CD8-positive, alpha-beta memory T cell (primary cell): ENCODE measurements at places on chromosomes 3 and 15. TPM values are rescaled to one million over a fixed set of nuclear protein-coding genes. Genes with fewer than 3 reads are reported as not detected.

DNA sequence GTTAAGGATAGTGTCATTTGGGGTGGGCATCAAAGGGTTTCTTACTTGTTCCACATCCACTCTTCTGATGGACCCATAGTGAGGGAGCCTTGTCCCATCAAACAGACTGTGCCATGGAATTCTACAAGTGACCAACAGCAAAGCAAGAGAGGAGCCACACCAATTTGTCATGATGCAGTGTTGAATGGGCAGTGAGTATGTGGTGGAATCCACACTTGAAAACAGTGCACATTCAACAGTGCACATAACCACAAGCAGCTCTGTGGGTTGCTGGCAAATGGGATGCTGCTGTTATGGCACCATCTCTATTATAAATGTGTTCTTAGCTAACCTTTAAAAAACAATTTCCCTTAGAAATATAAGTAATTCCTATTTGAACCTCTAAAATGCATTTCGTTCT, 52.5 kb upstream of the CPNE4 start:
- no peak for DNase-seq

GRCh38 chr15:59011262-59011952, 23.9 kb downstream of the RNF111 start:
- no peak for DNase-seq

DNA sequence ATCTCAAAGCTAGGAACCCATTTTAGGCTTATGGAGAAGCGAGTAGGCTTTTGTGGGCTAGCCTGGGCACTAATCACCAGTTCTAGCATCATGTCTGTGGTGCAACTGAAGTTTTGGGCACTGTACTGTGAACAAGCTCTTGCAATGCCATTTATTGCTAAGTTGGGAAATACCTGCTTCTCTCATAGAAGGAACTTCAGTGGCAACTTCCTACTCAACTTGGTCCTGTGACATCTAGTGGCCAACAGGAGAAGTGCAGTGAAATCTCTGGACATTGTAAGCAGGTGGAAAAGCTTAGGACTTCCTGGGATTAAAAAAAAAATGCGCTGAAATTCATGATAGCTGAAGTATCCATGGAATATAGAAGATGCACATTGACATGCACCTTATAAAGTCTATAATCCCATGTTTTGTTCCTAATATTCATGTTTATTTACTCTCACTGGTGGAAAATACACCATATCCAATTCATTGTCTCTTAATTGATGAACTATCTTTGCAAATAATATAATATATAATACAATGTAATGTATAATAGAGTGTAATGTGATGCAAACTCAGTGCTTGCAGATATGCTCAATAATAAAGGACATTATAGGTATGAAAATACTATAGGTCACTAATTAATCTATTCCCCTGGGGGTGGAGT, 6.5 kb upstream of the ALDH1A3 start:
- peak; percentile 5 for DNase-seq

GRCh38 chr15:88864861-88865497, 30.4 kb downstream of the HAPLN3 start:
- DNase-seq = no peak

DNA sequence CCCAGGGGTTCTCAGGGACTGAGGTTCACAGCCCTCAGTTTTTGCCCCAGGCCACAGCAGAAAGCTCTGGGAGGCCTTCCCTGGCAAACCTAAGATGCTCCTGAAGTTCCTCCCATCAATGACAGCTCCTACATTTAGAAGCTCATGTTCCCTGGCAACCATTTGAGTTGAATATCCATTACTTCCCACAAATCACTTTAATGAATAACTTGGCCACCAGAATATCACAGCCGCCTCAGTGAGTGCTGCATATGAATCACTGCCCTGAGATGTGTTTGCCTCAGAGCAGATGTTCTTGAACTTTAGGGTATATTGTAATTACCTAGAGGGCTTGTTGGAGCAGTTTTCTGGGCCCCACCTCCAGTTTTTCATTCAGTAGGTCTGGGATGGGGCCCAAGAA, 27.4 kb downstream of the SLCO2A1 start:
- DNase-seq = no peak

GRCh38 chr15:31215490-31216214, 111.0 kb upstream of the KLF13 start:
- DNase-seq = peak; percentile 83

GRCh38 chr3:61158216-61158615, 93.0 kb downstream of the FHIT start:
- no peak for DNase-seq

DNA sequence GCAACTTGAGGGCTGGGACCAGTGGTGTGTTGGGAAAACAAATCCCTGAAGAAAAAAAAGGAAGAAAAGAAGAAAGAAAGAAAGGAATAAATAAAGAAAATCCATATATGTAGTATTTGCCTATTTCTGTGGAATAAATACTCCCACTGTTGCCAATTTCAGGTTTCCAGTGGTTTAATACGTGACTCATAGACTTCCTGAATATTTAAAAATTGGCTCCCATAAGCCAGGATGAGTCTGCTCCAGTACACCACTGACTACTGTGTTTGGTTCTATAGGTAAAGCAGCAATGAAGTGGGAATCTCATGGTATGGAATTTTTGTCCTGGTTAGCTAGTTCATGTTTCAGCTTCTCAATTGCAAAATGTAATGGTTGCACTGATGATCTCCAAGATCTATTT, 31.6 kb downstream of the PYDC2 start:
- no peak for DNase-seq

DNA sequence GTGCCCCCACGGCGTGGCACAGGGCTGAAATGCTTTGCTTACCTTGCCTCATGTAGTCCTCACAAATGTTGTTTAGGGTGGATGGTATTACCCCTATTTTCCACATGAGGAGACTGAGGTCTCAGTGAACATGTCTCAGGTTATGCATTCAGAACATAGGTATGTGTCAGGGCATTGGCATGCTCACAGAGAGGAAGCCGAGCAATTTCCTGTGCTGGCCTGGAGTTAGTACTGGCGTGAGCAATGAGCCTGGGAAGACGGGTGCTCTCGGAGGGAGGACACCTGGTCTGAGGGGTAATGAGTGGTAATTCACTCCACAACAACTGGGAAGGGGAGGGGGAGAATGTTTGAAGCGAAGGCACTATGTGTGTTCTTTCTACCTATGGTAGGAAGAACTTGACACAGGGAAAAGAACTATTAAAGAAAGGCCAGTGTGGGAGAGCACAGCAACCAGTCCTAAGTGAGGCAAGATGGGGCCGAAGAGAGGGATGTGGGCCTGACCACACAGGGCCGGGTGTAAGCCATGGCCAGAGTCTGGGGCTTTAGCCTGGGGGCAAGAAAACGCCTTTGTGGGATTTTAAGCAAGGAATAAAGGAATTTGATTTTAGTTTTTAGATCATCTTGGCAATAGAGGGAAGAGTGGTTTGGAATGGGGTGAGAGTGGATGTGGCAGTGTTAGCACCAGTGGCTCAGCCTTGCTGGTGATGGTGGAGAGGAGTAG, 4.9 kb upstream of the FAM131A start:
- no peak for DNase-seq

DNA sequence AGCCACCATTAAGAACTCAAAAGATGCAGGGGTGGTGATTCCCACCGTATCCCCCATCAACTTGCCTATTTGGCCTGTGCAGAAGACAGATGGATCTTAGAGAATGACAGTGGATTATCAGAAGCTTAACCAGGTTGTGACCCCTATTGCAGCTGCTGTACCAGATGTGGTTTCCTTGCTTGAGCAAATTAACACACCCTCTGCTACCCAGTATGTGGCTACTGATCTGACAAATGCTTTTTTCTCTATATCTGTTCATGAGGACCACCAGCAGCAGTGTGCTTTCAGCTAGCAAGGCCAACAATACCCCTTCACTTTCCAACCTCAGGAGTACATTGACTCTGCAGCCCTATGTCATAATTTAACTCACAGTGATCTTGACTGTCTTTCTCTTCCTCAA, 8.6 kb upstream of the MCF2L2 start:
- DNase-seq = no peak

- DNase-seq = no peak
These were observed at the start of gene CYP8B1 for GRCh38 chr3:42875325-42876151. CYP8B1 (minus strand) TSS chr3:42875879; CDS start chr3:42875816, 63 bp downstream.

- no peak for DNase-seq
These were observed 107.9 kb upstream of the SATB1 start for GRCh38 chr3:18533039-18533438.

DNA sequence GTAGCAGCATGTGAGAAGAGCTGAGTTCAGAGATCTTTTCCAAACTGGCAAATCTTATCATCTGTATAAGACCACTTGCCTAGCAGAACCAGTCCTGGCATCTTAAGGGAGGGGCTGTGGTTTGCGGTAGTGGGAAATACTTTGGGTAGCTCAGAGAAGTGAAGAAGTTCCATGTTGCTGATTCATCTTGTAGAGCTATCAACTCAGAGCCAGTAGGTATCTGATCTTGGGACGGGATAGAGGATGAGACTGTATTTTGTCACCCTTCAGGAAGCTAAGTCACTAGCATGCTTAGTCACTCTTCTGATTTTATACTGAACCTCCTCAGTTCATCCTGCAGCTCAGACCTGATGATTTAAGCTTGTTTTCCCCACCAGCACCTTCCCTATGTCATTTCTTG, 211.4 kb downstream of the NR1D2 start:
- no peak for DNase-seq

- no peak for DNase-seq
These were observed 72.9 kb upstream of the NDN start for GRCh38 chr15:23760024-23760423.

The RTP1 gene
- total RNA-seq = not detected

The VILL gene
- 15.8 TPM for total RNA-seq

The MB21D2 gene
- 1.1 TPM for total RNA-seq

The XCR1 gene
- total RNA-seq = not detected

The ZFYVE19 gene
- 22.5 TPM for total RNA-seq

The DUSP7 gene
- total RNA-seq = 26.3 TPM
